ENCODE measurements at places on chromosomes 6 and 20. TPM values are rescaled to one million over a fixed set of nuclear protein-coding genes. Genes with fewer than 3 reads are reported as not detected.

DNA sequence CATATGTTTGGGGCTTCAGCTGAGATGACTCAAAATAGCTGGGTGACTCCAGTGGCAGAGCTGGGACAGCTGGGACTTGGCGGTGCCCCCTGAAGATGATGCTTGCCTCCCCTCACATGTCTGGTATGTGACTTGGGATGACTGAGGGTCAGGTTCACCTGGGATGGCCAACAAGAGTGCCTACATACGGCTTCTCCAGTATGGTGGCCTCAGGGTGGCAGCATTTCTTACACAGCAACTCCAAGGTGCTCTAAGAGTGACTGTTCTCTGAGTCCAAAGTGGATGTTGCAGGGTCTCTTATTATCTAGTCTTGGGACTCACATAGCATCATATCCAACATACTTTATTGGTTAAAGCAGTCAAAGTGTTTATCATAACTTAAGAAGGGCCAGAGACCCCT, 87.8 kb upstream of the CENPW start:
- H3K4me3 ChIP-seq = no peak overlapping the region
- H3K36me3 ChIP-seq = no peaks in the 10 kb centered on the region
- DNase-seq = no peak

- H3K4me1 ChIP-seq = peaks cover 38% of the 10 kb centered on the region
- H3K27me3 ChIP-seq = no peaks in the 10 kb centered on the region
- H3K36me3 ChIP-seq = no peaks in the 10 kb centered on the region
- no peak overlapping the region for H3K4me3 ChIP-seq
Measured at GRCh38 chr6:47248446-47248845, 61.3 kb downstream of the TNFRSF21 start.

- DNase-seq = no peak
- H3K27ac ChIP-seq = no peak overlapping the region
- no peaks in the 10 kb centered on the region for H3K4me1 ChIP-seq
- H3K36me3 ChIP-seq = no peaks in the 10 kb centered on the region
- H3K27me3 ChIP-seq = no peaks in the 10 kb centered on the region
- H3K4me3 ChIP-seq = no peak overlapping the region
Measured at GRCh38 chr6:96659084-96659845, 96.3 kb downstream of the FHL5 start.

DNA sequence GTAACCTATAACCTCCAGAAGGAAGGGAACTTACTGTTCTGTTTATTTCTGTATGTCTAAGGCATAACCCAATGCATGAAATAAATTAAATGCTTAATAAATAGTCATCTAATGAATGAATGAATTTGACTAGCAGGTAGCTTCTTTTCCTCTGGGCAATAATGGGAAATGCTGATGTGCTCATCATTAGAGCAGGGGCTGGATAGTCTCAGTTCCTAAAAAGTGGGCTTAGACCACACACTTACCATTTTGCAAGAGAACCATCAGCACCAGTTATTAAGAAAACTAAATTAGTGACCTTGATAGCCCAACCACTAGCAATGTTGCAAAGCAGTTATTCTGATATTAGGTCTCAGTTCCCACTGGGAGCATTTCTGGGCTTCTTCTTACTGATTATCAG, 449.7 kb downstream of the CDC5L start:
- no peaks in the 10 kb centered on the region for H3K36me3 ChIP-seq
- no peaks in the 10 kb centered on the region for H3K27me3 ChIP-seq
- H3K27ac ChIP-seq = no peak overlapping the region
- peaks cover 5% of the 10 kb centered on the region for H3K4me1 ChIP-seq
- no peak overlapping the region for H3K4me3 ChIP-seq
- DNase-seq = no peak

DNA sequence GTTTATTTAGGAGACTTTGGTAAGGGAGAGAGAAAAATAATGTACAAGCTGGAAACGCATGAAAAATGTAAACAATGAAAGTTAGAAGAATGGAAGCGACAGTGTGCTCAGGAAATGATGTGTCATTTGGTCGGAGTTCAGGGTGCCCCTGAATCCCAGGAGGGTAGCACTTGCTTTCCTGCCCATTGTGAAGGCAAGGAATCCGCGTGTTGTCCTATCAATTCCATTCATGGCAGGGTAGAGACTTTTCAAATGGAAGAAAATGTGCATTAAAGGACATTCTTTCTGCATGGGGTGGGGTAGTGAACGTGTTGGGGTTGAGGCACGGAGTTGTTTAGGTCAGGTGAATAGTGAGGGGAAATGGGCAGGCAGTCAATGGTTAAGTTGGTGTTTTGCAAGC, 33.7 kb downstream of the GCNT2 start:
- H3K27me3 ChIP-seq = peaks cover 13% of the 10 kb centered on the region
- no peak for DNase-seq
- peaks cover 38% of the 10 kb centered on the region for H3K4me1 ChIP-seq
- H3K36me3 ChIP-seq = peaks cover 5% of the 10 kb centered on the region
- H3K27ac ChIP-seq = peak overlapping the region; percentile 89

- peaks cover 13% of the 10 kb centered on the region for H3K36me3 ChIP-seq
- DNase-seq = no peak
Measured at GRCh38 chr20:38094373-38094891, 60.9 kb downstream of the RPRD1B start.

GRCh38 chr6:106659859-106660258, 30.5 kb downstream of the QRSL1 start:
- H3K27me3 ChIP-seq = peaks cover 1% of the 10 kb centered on the region
- no peak overlapping the region for H3K27ac ChIP-seq
- peaks cover 45% of the 10 kb centered on the region for H3K36me3 ChIP-seq
- H3K4me3 ChIP-seq = no peak overlapping the region

DNA sequence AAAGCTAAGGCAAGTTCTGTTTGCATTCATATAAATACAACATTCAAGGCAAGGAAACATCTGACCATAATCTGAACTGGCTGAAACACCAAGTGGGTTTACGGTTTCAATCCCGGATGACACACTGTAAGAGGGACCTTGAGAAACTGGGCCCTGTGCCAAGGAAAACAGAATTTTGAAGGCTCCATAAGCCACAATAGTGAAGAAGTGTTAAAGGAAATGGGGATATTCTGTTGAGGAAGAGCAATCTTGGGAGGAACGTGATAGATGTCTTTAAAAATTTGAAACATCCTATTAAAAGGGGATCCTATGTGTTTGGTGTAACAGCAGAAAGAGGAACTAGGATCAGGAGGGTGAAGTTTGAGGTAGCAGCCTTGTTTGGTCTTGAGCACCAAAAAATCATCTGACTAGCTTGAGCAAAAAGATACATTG, 82.4 kb upstream of the TAB2 start:
- H3K4me1 ChIP-seq = peaks cover 28% of the 10 kb centered on the region
- H3K27me3 ChIP-seq = peaks cover 12% of the 10 kb centered on the region
- H3K27ac ChIP-seq = no peak overlapping the region
- H3K4me3 ChIP-seq = no peak overlapping the region
- no peaks in the 10 kb centered on the region for H3K36me3 ChIP-seq
- no peak for DNase-seq

GRCh38 chr6:21164768-21165326, 428.7 kb upstream of the SOX4 start:
- H3K4me3 ChIP-seq = no peak overlapping the region
- H3K27ac ChIP-seq = no peak overlapping the region
- DNase-seq = no peak
- no peaks in the 10 kb centered on the region for H3K36me3 ChIP-seq
- H3K4me1 ChIP-seq = peaks cover 18% of the 10 kb centered on the region

- no peaks in the 10 kb centered on the region for H3K4me1 ChIP-seq
- no peak overlapping the region for H3K27ac ChIP-seq
Measured at GRCh38 chr6:108868647-108869046, 20.4 kb downstream of the ARMC2 start.

- peak overlapping the region; percentile 85 for H3K4me3 ChIP-seq
- peaks cover 19% of the 10 kb centered on the region for H3K4me1 ChIP-seq
- no peak overlapping the region for H3K27ac ChIP-seq
- H3K27me3 ChIP-seq = peaks cover 10% of the 10 kb centered on the region
- peak; percentile 27 for DNase-seq
- no peaks in the 10 kb centered on the region for H3K36me3 ChIP-seq
Measured at GRCh38 chr6:28218312-28219248, 6.5 kb upstream of the ZSCAN9 start.

GRCh38 chr6:129992881-129993280, 25.5 kb upstream of the L3MBTL3 start:
- H3K4me3 ChIP-seq = no peak overlapping the region
- no peaks in the 10 kb centered on the region for H3K36me3 ChIP-seq

The LYRM4 gene
- 39.0 TPM for total RNA-seq

The CNR1 gene
- total RNA-seq = 2.0 TPM

The GNRH2 gene
- 0.87 TPM for total RNA-seq

The PRDM13 gene
- not detected for total RNA-seq

The SCRT2 gene
- total RNA-seq = not detected

The NHLRC1 gene
- total RNA-seq = 0.64 TPM

The DEFB115 gene
- not detected for total RNA-seq

The HLA-DOA gene
- total RNA-seq = 7.3 TPM

The MTCH1 gene
- total RNA-seq = 304 TPM

The ADTRP gene
- not detected for total RNA-seq

The LTB gene
- not detected for total RNA-seq

The PHF3 gene
- total RNA-seq = 47.9 TPM

The SLC24A3 gene
- 0.15 TPM for total RNA-seq

The RAB44 gene
- total RNA-seq = not detected

The FAM209A gene
- 0.36 TPM for total RNA-seq

The MAN1A1 gene
- 34.4 TPM for total RNA-seq

The MEP1A gene
- not detected for total RNA-seq

The MARCKS gene
- 669 TPM for total RNA-seq
